Stimulated activated CD4-positive, alpha-beta T cell treated with anti-CD3 and anti-CD28 coated beads, Interleukin-1b, Interleukin-23, amount 100 ng/mL, for 48 hours (primary cell): ENCODE measurements at places on chromosomes 3 and 15.

- DNase-seq = peak; percentile 40
These were observed 5.2 kb downstream of the KBTBD13 start for GRCh38 chr15:65081758-65082157.

DNA sequence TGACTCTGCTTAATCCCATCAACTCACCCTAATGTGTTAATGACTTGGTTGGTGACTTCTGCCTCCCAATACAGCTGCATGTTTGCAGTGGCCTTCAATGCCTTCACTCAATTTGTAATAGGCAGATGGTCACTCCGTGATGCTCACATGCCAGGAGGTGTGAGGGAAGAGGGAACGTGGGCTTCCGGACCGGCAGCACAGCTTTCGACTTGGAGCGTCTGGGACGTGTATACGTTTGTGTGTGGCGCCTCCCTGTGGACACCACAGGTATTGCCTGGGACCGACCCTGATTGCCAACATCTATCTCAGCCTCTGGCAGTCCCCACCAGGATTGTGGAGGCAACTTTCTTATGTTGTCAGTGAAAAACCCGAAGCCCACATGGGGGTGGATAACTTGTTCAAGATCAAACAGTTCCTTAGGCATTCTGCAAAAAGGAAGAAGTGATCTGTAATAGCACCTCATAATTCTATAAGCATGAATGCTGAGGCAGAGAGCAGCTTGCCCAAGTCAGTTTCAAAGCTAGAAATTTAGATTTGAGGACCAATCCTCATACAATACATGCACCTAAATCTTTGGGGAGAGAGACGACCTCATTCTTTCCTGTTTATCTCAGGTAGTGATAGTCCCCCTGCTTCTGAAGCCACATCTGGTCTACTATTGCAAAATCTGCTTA, 16.9 kb downstream of the MRPL46 start:
- peak; percentile 80 for DNase-seq

- no peak for DNase-seq
These were observed 232.8 kb upstream of the NR2F2 start for GRCh38 chr15:96097661-96098060.

DNA sequence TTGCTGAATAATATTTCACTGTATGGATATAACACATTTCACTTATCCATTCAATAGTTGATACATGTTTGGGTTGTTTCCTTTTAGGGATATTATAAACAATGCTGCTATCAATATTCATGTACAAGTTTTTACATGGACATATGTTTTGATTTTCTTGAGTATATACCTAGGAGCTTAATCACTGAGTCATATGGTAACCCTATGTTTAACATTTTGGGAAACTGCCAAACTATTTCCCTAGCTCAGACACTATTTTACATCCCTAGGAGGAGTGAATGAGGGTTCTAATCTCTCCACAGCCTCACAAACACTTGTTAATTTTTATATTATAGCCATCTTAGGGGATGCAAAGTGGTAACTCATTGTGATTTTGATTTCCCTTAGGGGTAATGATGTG, 66.0 kb downstream of the GPR156 start:
- no peak for DNase-seq

DNA sequence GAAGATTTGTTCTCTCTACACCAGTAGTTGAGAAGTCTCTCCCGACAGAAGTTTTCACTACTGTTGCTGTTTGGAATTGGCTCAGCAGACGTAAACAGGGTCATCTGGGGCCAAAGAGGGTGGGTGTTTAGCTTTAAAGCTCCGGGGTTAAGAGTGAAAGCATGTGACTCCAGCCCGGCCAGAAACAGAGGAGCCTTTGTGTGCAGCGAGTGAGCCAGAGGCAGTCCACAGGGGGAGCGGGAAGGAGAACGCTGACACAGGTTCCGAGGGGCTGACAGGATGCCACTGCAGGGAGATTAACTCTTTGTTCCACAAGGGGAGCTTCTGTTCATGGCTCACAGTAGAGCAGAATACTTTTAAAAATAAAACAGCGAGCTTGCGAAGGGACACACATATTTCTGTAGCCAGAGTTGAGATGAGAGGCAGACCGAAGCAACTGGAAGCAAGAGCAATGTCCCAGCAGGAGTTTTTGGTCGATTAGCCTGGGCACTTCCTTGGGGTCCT, 26.9 kb downstream of the BMF start:
- DNase-seq = no peak

DNA sequence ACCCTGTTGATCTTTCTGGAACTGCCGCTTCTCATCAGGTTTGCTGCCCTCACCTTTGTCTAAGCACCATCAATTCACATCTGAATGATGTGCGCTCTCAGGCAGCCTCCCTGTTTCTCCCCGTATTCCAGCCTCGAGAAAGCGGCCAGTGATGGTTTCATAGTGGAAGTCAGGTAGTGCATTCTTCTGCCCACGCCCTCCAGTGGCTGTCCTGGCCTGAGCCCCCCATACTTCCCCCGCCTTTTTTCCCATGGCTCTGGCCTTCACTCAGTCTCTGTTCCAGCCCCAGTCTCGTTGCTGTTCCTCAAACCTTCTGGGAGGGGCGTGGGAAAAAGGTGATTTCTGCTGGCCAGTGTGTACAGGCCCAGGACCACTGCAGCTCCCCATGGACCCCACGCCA, 101.3 kb downstream of the ASB7 start:
- DNase-seq = no peak

DNA sequence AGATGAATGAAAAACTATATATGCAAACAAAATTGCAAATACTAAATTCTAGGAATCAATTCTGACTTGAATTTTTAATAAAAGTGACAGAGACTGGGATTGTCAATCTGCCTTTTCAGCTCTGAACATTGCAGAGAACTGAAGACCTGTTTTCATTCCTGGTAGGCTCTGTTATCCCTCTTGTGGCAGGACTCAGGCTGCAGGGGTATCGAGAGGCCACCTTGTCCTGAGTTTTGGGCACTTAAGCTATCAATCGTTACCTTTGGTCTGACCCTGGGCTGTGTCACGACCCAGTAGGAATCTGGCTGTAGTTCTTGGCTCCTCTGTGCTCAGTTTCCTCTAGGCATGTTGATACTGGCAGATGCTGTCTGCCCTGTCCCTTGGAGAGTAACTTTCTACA, 238.0 kb downstream of the CACNA2D3 start:
- DNase-seq = no peak

- no peak for DNase-seq
These were observed 17.3 kb downstream of the GTPBP8 start for GRCh38 chr3:113008117-113008516.

GRCh38 chr15:60128000-60128376, 123.9 kb downstream of the FOXB1 start:
- DNase-seq = no peak

- no peak for DNase-seq
These were observed 191.2 kb upstream of the CBLB start for GRCh38 chr3:106059953-106060517.

DNA sequence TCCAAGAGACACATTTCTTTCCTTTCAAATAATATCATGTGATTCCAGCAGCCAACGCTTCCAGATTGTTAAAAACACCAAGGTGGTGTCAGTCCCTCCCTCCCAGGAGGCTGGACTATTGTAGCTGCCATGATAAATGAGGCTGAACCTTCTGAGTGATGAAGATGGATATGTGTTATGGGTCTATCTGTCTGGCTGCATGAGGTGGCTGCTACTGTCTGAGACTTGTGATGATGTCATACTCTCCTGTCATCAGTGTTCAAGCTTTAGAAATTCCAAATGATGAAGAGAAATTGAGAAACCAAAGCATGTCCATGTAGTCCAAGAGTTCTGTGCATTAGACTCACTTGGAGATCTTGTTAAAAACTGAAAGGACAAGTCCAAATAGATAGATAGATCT, 683.0 kb downstream of the NTRK3 start:
- no peak for DNase-seq

DNA sequence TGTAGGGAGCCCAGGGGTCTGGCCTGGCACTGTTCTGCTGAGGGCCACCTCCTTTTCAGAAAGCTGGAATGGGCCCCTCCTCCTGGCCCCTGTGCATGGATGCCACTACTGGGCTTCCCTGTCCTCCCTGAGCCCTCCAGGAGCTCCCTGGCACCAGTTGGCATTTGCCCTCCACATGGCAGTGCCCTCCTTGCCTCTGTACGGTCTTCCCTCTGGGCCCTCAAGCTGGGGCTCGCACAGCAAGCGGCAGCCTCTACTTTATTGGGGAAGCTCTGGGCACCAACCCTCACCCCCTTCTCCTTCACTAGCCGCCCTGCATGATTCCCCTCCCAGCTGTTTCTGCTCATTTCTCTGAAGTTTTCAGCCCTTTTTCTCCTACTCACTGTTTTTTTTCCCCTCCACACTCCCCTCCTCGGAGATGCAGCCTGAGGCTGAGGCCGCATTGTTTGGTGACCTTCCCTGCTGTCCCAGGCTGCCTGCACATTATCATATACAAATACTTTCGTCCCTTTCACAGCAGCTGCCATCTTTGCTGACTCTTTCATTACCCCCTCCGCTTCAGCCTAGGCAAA, 127.3 kb downstream of the EEFSEC start:
- no peak for DNase-seq

DNA sequence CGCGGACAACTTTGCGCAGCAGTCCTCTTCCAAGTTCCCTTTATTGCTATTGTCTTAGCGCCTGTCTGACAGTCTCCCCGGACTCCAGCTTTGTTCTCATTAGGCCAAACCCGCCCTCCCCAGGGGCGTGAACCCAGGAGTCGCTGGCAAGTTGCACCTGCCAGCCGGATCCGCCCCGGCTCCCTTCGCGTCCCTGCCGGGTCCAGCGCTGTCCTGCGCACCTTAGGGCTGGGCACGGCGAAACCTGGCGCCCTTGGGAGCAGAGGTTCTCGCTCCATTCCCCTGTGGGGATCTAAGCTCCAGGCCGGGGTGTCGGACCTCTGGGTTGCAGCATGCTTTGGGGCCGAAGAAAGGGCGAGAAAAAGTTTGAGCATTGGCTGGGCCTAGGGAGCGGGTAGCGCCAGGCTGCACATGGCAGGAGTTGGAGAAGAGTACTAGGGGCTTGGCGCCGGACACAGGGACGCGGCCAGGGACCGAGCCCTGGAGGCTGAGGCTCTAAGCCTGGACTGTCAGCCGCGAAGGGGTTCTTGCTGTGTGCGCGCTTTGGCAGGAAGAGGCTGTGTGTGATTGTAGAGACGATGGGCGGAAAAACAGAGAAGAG, 335.1 kb upstream of the THRB start:
- no peak for DNase-seq

DNA sequence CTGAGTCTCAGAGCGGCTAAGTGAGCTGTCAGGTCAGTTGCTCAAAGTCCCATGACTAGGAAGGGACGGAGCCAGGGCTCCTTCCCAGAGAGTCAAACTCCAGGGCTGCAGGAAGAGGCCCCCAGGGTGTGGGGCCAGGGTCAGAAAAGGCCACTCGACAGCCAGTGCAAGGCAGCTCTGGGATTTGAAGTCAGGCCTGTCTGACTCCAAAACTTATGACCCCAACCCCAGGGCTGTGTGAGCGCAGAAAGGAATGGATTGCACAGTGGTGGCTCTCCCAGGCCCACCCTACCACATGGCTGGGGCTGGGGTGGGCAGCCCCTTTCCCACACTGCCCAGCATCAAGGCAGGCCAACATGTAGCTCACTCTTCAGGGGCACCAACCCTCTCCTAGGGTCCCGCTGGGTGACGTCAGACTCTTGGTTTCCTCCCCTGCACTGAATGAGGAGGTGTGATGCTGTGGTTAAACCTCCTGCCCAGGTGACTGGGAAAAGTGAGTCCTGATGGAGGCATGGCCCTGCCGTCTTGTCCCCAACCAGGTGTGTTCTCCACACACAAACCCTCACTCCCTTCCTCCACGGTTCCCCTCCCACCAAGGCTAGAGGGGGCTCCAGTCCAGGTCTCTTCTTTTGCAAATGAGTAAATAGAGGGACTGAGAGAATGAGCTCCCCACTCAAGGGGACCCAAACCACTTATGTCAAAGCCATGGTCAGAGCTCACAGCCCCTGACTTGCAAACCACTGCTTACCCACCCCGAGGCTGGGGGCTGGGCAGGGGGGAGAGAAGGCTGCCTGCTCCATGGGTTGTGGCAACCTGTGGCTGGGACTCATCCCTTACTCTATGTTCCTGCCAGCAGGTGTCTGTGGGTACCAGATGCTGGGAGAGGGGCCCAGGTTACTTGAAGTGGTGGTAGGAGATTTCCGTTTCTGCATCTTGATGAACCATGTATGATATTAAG, 23.8 kb upstream of the CORO2B start:
- DNase-seq = no peak
